ENCODE measurements at places on chromosomes 5 and 9.
A peak's percentile ranks its signal among the peaks of the same experiment; 100 is the strongest.

DNA sequence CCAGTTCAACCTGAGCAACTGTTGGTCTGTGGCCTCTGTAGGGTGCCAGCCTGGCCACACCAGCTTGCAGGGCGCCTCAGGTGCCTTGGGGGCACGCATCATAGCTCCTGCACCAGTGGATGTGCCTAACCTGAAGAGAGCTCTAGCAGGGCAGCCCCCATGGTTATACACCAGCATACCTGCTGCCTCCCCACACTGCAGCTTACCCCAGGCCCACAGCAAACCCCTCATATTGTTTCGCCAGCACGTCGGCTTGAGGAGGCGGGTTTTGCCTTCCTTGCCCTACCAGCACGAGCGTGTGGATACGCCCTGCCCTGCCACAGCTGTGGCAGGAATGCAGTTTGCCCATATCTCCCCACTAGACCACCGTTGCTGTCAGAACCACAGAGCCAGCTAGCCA is 435.9 kb downstream of the SLCO4C1 start:
- DNase-seq, result no peak

DNA sequence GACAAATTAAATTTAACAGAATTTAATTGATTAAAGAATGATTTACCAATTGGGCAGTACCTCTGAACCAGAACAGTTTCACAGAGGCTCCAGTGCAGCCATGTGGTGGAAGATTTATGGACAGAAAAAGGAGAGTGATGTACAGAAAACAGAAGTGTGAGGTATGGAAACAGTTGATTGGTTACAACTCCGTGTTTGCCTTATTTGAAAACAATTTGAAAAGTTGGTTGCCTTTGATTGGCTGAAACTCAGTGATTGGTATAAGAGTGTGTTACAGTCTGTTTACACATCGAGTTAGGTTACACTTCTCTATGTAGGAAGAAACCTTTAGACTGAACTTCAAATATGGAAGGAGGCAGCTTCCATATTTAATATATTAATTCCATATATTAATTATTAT is 30.1 kb downstream of the KIAA1958 start:
- DNase-seq, result no peak

DNA sequence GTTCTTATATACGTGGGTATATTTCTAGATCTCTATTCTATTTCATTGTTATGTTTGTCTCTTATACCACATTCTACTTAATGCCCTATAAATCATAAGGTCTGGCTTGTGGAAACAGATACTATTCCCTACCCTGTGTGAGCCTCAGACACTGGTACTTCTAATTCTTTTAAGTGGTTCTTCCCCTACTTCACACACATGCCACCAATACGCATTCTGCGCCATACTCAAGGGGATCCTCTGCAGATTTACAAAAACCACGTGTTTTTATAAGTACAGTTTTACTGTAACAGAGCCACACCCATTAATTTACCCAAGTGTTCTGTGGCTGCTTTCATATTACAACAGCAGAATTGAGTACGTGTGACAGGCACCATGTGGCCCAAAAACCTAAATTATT is 195.6 kb downstream of the SAXO1 start:
- DNase-seq, result no peak

DNA sequence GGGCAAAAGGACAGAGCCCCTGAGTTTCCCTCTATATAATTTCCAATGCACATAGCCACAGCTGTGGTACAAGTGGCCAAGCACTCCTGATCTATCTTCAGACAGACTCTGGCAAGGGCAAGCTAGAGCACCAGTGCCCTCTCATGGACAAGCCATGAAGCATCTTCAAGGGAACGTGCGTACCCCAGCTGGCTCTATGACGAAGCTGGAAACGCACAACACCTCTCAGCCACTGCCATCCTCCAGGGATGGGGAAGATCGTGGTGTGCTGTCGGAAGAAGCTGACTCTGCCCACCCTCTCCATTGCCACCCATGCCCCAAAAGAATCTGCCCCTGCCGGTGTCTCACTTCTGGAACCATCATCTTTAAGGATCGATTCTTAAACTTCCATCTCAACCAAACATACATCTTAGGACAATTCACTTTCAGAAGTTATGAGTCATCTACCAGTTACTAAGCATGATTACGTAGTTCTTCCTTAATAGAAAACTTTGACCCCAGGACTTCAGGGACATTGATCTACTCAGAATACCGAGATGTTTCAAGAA is 482.9 kb downstream of the AGTPBP1 start:
- peak; percentile 57 for DNase-seq

GRCh38 chr5:146919304-146919703 is 40.7 kb upstream of the PPP2R2B start:
- no peak for DNase-seq

DNA sequence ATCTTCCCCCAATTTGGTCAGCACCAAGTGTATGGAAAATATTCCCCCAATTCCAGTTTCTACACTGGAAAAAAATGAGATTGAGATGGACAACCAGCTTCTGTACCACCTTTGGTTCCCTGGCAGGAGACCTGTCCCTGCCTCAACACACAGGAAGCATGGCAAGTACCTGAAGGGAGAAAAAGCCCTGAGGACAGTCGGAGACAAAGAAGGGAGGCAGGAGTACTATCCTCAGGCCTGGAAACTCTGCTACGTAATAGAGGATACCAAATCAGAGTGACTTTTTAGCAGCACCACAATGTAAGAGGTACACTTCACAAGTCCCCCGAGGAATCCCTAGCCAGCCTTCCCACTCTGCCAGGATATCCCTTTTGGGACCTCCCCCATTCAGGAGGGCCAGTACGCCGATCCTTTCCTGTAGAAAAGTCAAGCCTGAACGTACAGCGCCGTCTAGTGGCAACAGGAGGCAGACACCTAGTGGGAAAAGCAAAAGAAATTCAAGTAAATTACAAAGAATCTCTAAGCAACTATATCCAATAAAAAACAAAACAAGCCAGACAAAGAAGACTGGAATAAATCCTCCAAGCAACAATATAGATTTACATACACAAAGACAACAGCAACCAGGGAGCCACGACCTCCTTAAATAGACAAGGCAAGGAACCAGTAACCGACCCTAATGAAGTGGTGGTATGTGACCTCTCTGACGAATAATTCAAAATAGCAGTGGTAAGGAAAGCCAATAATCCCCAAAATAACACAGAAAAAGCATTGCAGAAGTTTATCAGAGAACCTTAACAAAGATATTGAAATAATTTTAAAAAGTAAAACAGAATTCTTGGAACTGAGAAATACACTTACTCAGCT is 63.3 kb upstream of the SLCO6A1 start:
- peak; percentile 53 for DNase-seq

DNA sequence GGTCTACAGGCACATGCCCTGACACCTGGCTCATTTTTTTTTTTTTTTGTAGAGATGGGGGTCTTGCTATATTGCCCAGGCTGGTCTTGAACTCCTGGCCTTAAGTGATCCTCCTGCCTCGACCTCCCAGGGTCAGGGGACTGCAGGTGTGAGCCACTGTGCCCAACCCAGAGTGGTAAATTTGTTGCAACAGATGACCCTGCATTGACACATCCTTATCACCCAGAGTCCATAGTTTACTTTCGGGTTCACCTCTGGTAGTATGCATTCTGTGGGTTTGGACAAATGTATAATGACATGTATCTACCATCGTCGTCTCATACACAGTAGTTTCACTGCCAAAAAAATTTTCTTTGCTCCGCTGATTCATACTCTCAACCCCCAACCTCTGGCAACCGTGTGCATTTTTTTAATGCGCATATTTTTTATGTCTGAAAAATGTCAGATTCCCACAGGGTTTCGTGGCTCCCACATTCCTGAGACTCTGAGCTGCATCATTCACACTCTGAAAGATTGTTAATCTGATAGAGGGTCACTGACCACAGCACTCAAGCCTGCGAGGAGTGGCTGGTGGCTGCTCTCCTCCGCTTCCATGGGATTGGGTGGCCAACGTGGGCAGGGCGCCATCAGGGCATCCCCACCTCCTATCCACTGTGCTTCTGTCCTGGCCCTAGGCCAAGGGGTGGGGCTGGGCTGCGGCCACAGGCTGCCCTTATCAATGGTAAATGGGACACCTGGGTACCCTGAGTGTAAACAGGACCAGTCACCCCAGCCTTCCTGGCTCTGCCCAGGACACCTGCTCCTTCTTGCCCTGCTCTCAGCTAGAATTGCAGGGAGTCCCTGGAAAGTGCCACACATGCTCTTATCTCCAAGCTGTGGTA is 9.6 kb downstream of the NDST1 start:
- DNase-seq, result no peak

DNA sequence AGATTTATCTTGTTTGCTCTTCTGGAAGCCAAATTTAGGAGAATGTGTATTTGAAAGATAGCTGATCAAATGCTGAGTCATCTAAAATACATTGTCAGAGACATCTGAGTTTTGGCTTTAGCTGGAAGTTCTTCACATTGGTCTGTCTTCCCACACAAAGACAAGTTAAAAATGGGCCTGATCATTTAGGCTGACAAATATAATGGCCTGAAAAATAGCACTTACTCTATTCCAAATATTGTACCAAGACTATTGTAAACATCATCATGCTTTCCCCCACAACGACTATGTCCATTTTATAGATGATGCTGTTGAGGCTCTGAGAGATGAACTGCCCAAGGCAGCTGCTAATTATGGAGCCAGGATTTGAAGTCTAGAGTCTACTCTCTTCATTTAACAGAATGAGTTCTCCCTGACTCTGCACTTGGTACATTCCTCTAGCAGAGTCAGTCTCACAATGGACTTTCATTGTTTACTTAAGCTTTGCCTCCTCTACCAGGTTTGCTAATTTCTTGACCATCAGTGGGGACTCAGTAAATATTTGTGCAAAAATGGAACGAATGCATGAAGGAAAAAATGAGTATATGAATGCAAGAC is 619.4 kb upstream of the KLF4 start:
- DNase-seq, result no peak
